NCI-H226 (cell line): ENCODE measurements at places on chromosomes 12 and 14.
A peak's percentile ranks its signal among the peaks of the same experiment; 100 is the strongest.

DNA sequence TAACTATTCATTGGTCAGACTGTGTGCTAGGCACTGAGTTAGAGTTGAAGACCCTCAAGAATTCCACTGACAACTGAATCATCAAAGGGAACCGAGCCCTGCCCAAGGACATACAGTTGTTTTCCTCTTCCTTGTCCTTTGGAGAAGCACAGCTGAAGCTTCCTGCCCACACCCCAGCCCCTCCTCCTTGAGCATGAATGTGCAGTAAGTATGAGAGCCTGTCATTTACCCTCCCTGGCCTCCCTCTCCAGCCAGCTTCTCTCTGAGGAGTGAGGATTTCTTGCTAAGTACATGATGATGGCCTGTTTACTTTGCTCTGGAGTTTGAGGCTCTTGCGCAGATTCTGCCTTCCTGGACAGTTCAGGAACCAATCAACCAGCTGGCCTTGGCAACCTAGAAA lies 235.2 kb downstream of the CACNA1C start:
- DNase-seq: no peak

DNA sequence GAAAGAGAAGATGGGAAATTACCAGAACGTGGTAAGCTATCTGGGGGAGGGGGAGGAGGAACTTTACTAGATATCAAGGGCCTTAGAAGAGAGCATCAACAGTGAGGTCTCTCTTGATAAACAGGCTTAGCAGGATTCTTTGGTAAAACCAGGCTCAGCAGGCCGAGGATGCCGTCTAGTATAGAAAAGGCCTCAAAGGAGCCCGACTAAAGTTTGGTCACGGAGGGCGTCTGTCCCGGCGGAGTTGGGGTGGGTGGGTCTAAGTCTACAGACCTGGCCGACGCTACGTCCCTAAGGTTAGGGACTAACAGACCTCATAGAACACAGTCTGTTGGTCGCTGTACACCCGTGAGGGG lies 538 bp upstream of the TIGAR start:
- no peak for DNase-seq

- DNase-seq: no peak
These were observed 80.3 kb downstream of the WDR20 start for GRCh38 chr14:102220031-102220430.

GRCh38 chr12:39459027-39459434 lies 16.1 kb upstream of the KIF21A start:
- DNase-seq: no peak

DNA sequence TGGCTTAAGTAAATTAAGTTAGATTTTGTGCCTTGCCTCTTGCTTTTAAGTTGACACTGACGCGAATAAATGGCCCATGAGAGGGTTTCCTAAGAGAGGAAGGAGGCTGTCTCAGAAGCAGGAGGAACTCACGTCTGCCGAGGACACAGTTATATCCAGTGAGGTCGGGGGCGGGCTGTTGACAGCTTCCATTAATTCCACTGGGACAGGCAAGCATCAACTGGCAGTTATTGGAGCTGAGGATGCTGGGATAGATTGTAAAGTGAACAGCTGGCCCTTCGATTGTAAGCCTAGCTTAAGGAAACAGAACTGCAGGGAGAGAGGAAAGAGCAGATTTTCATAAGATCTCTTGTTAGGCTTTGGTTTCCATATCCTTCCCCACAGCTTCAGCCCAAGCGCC lies 399.2 kb downstream of the IPO8 start:
- DNase-seq: no peak

DNA sequence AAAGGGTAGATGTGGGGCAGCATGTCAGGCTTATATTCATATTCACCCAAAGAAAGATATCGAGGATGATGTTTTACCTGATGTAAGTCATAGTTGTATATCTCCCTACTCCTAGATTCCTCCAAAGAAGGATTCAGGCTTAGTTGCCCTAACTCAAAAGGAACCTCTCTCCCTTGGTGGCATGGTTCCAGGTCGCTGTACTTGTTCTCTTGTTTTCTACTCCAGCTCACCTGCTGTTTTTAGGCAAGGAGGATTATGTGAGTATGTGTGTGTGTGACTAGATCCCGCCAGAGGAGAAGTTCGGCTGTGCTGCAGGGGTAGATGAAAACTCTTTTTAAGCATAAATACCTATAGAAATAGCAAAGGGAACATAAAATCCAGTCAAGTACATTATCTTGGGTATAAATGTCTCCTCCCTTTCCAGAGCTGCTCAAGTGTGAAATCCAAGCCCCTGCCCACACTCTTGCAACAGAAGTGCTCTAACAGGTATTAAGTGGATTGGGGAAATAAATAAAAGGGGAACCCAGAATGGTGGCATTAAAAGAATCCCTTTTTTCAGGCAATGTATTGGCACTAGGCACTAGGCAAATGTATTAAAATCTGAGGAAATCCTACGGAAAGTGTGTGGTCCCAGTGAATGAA lies 375.7 kb downstream of the ZFP36L1 start:
- no peak for DNase-seq

DNA sequence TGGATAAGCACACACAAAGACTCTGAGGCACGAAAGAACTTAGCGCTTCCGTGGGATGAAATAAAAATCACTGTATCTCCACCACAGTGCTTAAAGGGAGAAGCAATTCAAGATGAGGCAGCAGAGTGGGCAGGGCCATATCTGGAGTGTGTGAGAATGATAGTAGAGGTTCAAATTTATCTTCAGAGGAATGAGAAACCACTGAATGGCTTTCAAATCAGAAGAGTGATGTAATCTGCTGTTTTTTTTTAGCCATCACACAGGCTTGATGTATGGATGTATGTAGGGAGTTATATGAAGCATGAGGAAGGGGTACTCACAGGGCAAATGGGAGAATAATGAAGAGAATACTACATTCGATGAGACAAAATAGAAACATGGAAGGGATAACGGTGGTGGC lies 24.1 kb downstream of the MDGA2 start:
- no peak for DNase-seq

DNA sequence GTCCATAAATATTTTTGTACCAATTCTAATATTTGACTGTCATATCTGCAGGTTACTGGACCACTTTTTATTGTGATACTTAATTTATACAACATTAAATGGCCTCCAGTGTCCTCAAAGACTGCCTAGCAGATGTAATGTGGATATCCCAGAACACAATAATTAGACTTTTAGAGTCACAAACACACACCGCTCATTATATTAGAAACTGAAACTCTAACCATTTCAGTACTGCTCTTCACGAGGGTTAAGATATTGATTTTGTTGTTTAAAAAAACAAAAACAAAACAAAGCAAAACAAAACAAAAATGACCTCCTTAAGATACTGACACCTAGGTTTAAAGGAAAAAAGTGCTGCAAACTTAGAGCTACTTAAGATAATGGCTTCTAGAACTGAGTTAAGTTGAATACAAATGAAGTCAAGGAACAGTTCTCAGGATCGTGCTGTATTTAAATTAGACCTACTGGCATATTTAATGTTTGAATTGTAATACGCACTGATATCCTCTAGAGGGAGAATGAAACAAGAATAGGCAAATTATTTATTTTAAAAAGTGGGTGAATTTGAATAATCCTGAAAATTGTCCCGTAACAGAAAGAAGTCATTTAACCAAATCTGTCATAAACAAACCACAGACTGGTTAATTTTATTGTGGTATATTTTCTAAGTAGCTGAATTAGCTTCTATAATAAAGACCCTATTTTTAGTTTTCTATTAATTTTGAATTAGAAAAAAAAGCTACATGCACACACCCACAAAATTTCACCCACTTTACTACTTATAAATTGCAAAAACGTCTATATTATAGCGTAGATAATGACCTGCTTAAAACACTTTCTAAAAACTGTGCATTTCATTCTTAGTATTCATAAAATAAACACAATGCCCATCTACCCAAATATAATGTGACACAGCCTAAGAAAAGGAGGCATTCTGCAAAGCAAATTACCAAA lies 395.2 kb upstream of the DCN start:
- no peak for DNase-seq

- no peak for DNase-seq
These were observed 140.9 kb downstream of the ESRRB start for GRCh38 chr14:76516884-76517283.

- no peak for DNase-seq
These were observed 90.2 kb downstream of the CHGA start for GRCh38 chr14:93012951-93013719.

DNA sequence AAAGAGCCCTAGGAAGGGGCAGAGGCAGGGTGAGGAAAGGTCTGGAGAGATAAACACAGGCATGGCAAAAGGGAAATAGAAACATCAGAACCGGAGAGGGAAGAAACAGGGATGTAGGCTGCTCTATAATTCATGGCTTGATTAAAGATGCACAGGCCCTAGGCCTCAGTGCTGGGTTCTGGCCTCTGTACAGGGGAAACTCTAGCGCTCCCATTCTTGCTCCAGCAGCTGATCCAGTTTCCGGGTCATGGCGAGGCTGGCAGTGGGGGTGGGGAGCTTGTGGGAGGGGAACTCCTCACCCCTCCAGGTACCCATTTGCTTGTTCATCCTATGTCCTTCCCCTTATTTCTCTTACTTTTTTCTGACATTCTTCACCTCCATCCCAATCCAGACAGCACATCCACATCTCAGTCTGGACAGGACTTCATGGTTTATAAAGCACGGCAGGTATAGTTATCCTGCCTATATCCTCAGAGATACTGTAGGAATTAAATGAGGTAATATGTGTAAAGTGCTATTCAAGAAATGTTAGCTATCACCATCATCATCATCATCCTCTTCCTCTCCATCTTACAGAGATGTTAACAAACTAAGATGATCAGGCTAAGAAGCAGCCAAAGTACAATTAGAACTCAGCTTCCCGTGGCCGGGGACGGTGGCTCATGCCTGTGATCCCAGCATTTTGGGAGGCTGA lies 8.0 kb upstream of the GPR84 start:
- DNase-seq: no peak

GRCh38 chr14:63713764-63714163 lies 14.1 kb downstream of the SGPP1 start:
- DNase-seq: peak; percentile 80

GRCh38 chr12:56046027-56046780 lies 4.5 kb downstream of the RPS26 start:
- DNase-seq: peak; percentile 17
